ENCODE measurements at places on chromosomes 1 and 21.

GRCh38 chr1:89786628-89787214 lies 34.1 kb upstream of the LRRC8D start:
- DNase-seq, result no peak

DNA sequence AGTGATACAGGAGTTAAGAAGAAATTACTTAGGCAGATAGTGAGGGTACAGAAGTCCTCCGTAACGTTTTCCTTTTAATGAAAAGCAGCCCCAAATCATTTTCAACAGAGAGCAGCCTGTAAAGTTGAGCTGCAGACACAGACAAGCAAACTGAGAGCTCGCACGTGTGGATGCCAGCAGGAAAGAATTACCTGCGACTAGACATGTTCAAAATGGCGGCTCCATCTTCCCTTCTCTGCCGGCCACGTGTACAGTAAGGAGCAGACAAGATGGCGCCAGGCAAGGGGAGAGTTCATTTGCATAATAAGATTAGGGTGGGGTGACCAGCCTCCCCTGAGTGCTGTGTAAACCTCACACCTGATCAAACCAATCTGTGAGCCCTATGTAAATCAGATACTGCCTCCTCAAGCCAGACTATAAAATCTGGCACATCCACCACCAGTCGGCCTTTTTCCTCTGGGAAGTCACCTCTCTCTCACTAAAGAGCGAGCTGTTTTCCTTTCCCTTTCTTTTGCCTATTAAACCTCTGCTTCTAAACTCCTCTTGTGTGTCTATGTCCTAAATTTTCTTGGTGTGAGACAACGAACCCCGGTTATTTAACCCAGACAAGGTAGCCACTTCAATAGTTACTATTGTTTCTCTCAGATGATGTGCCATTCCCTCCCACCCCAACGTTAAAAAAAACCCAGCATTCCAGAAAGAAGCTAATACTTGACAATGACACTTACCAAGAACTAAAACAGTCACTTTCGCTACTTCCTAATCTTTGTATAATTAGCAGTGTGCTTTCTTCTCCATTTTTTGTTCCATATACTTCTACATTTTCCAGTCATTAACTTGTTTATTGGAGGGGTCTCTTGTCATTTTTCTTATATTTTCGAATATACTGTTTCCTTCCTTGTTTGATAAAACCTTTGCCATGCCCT lies 27.4 kb downstream of the DUSP10 start:
- DNase-seq, result no peak

DNA sequence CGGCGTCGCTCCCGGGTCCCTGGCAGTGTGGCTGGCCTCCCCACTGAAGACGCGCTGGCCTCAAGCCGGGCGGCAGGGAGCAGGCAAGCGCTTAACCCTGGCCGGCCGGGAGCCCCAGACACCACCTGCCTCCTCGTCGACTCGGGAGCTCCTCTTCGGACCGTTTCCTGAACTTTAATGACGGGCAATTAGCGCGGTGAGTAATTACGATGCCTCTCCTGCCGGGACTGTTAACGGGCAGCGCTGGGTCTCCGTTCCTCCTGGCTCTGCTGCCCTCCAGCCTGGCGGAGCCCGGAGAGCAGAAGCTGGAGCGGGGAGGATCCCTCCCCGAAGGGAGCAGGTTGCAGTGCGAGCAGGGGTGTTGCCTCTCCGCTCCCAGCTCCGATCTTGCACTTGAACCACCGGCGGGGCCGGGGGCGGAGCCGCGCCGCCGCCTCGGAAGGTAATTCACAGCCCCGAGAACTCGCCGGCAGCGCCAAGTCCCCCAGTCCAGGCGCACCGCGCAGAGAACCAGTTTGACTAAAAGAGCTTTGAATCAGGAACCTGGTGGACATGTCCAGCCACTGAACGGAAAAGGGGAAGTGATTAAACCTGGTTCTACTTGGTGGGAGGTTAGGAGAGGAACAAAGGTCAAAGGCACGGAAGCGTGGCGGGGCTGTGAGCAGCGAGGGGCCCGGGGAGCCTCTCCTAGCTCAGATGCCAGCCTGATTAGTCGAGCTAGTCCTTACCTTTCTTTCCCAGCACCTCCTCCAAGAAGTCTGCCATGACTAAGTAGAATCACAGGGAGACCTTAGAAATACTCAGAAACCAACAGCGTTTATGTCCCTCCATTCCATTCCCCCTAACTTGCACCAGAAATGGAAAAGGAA lies 18.3 kb upstream of the PLEKHA6 start:
- peak; percentile 24 for DNase-seq

DNA sequence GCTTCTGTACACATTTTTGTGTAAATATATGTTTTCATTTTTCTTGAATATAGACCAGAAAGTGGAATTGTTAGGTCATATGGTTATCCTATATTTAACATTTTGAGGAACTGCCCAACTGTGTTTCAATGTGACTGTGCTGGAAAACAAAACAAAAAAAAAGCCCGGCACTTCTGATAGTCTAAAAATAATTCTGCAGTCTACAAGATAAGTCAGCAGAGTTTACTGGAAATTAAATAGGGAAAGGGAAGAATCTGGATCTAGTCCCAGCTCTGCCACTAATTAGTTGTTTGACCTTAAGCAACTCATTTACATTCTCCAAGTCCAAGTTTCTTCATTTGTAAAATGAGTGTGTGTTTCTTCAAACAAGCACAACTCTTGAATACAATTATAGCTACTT lies 869.1 kb upstream of the B3GALT2 start:
- DNase-seq, result no peak

DNA sequence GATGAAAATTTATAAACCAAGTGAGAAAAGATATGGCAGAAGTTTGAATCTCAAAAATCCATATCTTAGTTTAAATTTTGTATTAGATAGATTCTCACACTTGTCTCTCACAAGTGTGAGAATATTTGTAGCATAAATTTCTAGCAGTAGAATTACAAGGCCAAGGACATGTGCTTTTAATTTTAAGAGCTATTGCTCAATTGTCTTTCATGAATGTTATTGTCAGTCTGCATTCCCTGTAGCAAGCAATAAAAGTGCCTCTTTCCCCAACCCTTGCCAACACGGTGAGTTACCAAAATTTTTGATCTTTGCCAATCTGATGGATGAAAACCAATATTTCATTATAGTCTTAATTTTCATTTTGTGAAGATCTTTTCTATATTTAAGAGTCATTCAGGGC lies 64.0 kb downstream of the CTH start:
- DNase-seq, result no peak

- no peak for DNase-seq
Measured at GRCh38 chr21:39562791-39563770, 49.7 kb upstream of the B3GALT5 start.

DNA sequence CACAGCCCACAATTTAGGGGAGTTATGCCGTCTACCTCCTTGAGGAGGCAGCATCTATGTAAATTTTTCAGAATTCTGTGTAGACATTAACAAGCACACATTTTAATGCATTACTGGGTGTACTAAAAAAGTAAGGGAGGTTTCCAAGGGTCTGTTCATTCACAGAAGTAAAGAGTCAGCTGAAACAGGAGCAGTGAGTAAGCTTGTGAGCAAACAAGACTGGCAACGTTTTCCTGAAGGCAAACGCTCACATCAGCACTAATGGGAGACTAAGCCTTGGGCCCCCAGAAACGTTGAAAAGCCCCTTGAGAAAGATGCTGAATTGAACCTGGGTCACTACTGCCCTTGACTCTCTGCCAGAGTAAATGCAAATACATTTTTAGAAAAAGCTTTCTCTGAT lies 25.7 kb downstream of the RPRD2 start:
- DNase-seq, result no peak

GRCh38 chr1:978069-978834 lies 3.6 kb downstream of the PERM1 start:
- no peak for DNase-seq

DNA sequence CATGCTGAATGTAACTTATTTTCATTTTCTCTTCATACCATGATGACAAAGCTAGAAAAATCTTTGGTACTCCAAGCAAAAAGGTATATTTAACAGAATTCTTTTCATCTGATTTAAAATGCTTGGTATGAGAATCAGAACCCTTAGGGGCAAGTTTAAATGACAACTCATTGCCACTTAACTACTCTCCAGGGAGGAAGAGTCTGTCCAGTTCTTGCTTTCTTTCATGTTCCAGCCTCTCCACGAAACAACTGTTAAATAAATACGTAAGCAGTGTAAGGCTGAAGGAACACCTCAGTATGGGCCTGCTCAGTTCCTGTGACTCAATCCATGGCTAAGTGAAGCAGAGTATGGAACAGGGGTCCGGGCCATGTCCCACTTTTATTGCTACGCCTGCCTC lies 1.6 kb downstream of the LCE2A start:
- no peak for DNase-seq

GRCh38 chr1:206472454-206472853 lies 2.2 kb downstream of the IKBKE start:
- DNase-seq, result no peak

DNA sequence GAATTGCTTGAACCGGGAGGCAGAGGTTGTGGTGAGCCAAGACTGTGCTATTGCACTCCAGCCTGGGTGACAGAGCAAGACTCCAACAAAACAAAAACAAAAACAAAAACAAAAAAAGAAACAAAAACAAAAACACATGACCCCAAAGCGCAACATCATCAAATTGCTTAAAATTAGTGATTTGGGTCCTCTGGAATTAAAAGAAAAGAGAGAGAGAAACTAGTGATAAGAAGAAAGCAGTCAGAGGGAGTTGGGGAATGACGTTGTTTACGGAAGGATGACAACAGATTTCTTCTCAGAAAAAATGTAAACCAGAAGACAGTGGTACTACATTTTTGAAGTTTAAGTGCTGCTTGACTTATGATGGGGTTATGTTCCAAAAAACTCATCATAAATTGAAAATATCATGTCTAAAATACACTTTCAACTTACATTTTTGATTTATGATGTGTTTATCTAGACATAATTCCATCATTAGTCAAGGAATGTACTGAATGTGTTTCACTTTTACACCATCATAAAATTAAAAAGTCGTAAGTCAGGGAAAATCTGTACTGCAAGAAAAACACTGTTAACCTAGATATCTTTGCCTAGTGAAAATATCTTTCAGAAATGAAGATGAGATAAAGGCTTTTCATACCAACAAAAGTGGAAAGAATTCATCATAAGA lies 88.0 kb downstream of the MT1HL1 start:
- no peak for DNase-seq

GRCh38 chr1:206734499-206735142 lies 36.0 kb upstream of the IL19 start:
- peak; percentile 45 for DNase-seq

DNA sequence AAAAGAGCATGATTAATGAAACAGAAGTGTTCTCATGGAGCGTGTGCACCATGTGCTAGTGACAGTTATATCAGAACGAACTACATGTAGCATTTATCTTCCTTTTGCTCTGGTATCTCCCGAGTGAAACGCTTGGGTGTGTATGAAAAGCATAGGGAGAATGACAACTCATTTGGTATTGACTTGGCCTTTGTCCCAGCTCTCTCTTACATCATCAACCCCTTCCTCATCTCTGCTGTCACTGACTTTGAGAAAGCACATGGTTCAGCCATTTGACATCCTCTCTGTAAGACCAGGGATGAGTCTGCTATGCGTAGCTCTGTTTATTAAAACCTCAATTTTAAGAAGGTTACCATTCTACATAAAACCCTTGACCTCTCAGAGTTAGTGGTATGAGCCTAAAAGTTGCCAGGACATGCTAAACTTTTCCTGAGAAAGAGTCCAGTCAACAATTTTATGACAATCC lies 201.0 kb downstream of the NRIP1 start:
- DNase-seq, result no peak

DNA sequence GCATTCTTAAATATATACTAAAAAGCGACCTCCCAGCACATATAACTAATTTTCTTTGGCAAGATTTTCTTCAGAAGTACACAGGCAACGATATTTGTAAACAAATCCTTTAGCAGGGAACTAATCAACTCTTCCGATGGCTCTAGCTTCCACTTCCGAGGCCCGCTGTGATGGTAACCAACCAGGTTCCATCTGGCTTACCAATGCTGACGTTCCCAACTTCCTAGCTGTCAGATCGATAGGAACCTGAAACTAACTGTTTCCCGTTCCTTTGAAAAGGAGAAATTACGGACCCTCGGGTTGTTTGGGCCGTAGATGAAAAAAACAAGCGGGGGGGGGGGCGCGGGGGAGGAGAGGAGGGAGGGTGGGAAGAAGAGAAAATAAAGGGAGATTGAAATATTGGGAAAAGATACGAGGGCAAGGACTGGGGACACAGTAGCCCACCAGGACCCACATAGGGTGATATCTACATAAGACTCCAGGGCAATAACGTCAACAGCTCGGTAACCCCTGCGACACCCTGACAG lies 513 bp downstream of the GTF2B start:
- no peak for DNase-seq

DNA sequence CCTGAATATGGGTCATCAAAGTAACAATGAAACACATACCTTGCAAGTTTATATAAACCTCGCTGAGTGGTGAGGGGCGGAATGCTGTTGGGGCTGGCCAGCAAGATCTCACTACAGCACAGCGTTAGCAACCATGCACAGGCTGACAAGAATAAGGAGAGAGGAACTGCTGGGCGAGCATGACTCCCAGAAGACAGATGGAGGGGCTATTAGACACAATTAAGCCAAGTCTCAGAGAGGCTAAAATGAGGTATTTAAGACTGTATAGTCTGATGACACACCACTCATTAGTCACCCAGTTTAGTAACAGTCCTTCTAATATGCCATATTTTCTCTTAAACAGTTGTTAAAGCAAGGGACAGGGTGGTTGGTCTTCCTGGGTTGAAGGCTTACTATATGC lies 340.2 kb upstream of the NR5A2 start:
- DNase-seq, result no peak

GRCh38 chr1:243254233-243254926 lies 701 bp downstream of the CEP170 start:
- DNase-seq, result no peak

GRCh38 chr21:43676391-43676790 lies 17.0 kb downstream of the RRP1B start:
- DNase-seq, result no peak

- DNase-seq, result no peak
Measured at GRCh38 chr1:181595234-181595633, 111.9 kb downstream of the CACNA1E start.

DNA sequence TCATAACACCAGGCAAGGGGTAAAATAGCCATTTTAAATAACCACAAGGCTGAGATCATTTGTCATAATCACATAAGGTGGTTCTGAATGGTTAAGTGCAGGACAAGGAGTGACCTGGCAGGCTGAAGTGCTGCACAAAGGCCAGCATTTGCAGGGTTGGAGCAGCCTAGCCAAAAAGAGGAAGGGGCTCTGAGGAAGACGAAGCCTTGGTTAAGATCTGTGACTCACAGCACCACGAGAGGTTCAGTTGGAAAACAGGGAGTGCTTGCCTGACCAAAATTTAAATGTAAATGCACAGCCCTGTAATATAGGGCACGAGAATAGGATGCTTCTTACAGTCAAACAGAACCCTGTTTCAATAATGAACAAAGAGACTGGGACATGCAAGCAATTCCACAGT lies 12.1 kb downstream of the ATP5PF start:
- DNase-seq, result no peak

Data from stimulated activated CD8-positive, alpha-beta memory T cell treated with anti-CD3 and anti-CD28 coated beads, Interleukin-12 subunit alpha, Interleukin-12 subunit beta, amount 100 ng/mL, for 4 hours (primary cell).